Activated B cell treated with CpG ODN at 0.5 μM for 24 hours (primary cell): ENCODE measurements at places on chromosomes 6 and 20. TPM values are rescaled to one million over a fixed set of nuclear protein-coding genes. Genes with fewer than 3 reads are reported as not detected.

DNA sequence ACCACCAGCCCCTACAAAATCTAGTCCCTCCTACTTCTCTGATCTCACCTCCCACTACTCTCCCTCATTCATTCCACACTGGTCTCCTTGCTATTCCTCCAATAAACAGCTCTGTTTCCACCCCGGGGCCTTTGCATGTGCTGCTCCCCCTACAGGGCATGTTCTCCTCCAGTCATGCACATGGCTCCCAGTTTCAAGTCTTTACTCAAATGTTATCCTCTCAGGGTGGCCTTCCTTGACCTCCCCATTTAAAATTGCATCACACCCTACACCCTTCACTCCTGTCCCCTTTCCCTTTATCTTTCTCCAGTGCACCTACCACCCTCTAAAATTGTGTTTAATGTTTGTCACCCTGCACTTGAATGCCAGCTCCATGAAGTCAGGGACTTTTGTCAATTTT, 174.5 kb downstream of the MRPL14 start:
- DNase-seq = no peak

- DNase-seq = no peak
These were observed 61.5 kb downstream of the JPH2 start for GRCh38 chr20:44125332-44126127.

DNA sequence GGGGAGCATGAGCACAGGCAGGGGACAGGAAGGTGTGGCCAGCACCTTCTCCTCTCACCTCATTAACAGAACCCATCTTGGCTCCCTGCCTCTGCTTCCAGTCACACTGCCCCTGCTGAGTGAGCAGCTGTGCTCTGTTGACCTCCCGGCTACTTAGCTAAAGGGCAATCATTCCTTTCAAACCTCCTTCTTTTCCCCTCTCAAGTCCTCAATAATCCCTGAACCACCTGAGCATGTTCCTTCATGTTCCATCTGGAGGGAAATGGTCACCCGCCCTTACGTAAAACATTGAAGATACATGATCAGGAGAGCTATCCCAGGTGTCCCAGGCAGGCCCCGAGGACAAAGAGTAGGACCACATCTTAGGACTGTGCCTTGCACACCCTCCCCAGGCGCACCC, 21.7 kb upstream of the MRPS10 start:
- DNase-seq = no peak

- no peak for DNase-seq
These were observed 190.8 kb downstream of the DLL1 start for GRCh38 chr6:170100046-170100445.

DNA sequence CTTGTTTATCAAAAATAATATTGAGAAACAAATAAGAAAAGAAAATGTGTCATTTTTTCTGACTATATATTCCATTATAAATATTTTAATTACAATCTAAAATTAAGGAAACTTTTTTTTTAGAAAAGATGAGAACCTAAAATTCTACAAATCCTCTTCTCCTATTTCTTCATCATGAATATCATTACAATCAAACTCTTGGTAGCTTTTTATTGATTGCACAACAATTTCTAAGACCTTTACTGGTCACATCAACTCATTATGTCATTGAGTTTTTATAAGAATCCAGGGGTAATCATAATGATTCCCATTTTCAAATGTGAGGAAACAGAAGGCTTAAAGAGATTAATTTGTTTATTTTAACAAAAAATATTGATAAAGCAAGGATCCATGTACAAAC, 841.0 kb downstream of the FRK start:
- DNase-seq = no peak

GRCh38 chr6:142112451-142113061, 20.2 kb upstream of the GJE1 start:
- DNase-seq = no peak

DNA sequence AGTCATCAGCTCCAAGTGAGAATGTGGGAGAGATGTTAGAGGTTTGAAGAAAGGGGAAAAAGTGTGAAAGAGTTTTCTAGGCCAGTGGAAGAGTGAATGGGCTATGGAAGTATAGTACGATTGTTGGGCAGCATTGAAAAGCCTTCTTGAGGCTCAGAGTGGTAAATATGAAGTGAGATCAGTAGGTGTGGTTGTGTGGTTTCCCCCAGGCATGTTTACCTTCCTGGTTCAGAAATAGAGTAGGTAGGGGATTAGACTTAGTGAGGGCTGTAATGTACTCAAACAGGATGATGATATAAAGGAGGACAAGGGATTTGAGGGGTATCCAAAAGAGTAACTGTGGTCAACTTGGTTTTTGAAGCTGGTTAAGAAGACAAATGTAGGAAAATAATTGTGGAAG, 3.7 kb downstream of the MLIP start:
- no peak for DNase-seq

DNA sequence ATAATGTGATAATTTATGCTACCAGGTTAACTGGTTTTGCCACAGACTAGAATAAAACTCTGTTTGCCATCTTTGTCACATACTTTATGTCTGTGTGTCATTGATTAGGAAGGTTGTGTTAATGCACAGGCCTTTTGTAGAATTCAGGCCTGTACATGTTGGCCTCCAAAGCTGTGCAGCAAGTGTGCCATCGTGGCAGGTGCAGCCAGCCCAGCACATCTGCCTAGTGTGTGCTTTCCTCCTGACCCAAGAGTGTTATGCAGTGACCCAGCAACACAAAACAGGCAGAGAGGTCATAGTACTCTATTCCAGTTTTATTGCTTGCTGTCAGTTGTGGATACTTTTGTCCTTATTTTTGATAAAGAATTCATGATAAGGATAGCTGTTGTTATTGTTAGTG, 3.7 kb downstream of the MAP3K4 start:
- DNase-seq = no peak

GRCh38 chr6:894274-894673, 201.3 kb upstream of the EXOC2 start:
- no peak for DNase-seq

GRCh38 chr20:39603219-39603618, 641.1 kb downstream of the DHX35 start:
- DNase-seq = no peak

- no peak for DNase-seq
These were observed 109.8 kb upstream of the ATXN1 start for GRCh38 chr6:16871047-16871446.

- no peak for DNase-seq
These were observed 189.4 kb upstream of the RREB1 start for GRCh38 chr6:6918216-6918983.

GRCh38 chr6:97222903-97223302, 60.1 kb downstream of the MMS22L start:
- DNase-seq = no peak

GRCh38 chr6:45437439-45437815, 59.7 kb upstream of the SUPT3H start:
- no peak for DNase-seq

GRCh38 chr6:88725111-88725975, 238.1 kb downstream of the RNGTT start:
- no peak for DNase-seq

- DNase-seq = no peak
These were observed 11.4 kb downstream of the SENP6 start for GRCh38 chr6:75613056-75613501.

GRCh38 chr6:34237722-34238584, 1.3 kb downstream of the HMGA1 start:
- DNase-seq = peak; percentile 68

- no peak for DNase-seq
These were observed 35.8 kb downstream of the SLC2A4RG start for GRCh38 chr20:63775096-63775978.

DNA sequence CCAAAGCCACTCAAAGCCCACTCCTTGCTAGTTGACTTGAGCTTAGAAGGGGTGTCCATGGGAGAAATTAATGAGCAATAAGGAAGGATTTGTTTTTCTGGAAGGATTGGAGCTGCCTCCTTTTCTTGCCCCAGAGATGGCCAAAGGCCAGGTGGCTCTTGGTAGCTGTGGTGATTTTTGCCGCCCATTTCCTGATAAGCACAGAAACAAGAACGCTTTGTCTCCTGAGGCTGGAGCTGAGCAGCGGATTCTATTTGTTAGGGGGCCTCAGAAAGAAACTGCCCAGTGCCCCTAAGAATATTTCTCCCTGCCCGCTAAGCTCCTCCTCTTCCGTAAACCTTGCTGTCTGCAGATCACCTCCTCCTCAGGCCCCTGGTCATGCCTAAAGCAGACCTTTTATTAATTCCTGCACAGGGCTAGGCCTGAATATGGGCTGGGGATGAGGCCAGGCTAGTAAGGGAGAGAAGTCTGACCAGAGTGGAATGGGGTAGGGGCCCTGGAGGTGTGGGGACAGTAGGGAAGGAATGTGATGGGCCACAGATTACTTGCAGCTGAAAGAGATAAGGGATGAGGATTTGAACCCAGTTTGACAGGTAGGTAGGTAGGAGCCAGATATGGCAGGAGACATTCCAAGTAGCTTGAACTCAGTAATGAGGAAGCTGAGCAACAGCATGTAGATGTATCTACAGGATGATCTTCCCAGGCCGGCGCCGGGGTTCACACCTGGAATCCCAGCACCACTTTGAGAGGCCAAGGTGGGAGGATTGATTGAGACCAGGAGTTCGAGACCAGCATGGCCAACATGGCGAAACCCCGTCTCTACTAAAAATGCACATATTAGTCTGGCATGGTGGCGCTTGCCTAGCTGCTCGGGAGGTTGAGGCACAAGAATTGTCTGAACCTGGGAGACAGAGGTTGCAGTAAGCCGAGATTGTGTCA, 71.2 kb upstream of the NAA20 start:
- no peak for DNase-seq

- DNase-seq = no peak
These were observed 129.3 kb upstream of the TOP1 start for GRCh38 chr20:40899344-40899743.

- DNase-seq = no peak
These were observed 137.5 kb upstream of the AGPAT4 start for GRCh38 chr6:161411265-161411944.

DNA sequence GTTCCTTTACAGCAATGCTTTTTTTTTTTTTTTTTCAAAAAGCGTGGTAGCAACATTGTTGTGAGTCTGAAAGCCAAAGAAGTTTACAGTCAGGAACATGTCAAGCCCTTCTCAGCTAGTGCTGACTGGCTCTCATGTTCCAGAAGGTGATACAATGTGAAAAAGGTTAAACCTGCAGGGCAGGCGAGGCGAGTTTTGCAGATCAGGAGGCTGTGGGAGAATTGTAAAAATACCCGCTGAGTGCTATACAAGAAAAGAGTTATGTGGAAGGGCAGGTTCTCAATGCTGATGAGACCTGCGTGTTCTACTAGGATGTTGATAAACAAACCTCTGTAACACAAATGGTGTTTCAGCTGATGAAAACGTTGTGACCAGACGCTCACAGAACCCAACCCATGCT, 30.9 kb upstream of the RPP40 start:
- DNase-seq = no peak

- no peak for DNase-seq
These were observed 55.7 kb upstream of the BMP5 start for GRCh38 chr6:55931101-55931500.

- DNase-seq = no peak
These were observed 15.9 kb downstream of the NT5E start for GRCh38 chr6:85465762-85466161.

DNA sequence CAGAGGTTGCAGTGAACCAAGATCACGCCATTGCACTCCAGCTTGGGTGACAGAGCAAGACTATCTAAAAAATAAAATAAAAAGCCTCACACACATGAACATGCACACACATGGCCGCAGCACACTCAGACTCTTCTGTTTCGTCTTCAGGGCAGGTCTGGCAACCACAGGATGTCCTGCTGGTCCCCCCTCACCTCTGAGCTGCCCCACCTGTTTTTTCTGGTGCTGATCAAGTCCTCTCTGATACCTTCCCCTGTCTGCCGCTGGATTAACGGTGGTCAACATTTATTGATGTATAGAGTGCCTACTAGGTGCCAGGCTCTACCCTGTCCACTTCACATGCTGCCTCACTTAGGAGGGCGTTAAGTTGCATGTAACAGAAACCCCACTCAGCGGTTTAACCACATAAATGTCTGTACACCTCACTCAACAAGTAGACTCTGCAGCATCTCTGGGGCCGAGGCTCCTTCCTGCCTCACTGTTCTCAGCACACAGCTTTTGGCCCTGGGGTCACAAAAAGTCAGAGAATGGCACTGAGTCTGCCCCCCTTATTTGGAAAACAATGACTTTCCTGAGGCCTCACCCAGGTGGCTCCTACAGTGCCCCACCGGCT, 4.5 kb upstream of the AP5S1 start:
- no peak for DNase-seq

DNA sequence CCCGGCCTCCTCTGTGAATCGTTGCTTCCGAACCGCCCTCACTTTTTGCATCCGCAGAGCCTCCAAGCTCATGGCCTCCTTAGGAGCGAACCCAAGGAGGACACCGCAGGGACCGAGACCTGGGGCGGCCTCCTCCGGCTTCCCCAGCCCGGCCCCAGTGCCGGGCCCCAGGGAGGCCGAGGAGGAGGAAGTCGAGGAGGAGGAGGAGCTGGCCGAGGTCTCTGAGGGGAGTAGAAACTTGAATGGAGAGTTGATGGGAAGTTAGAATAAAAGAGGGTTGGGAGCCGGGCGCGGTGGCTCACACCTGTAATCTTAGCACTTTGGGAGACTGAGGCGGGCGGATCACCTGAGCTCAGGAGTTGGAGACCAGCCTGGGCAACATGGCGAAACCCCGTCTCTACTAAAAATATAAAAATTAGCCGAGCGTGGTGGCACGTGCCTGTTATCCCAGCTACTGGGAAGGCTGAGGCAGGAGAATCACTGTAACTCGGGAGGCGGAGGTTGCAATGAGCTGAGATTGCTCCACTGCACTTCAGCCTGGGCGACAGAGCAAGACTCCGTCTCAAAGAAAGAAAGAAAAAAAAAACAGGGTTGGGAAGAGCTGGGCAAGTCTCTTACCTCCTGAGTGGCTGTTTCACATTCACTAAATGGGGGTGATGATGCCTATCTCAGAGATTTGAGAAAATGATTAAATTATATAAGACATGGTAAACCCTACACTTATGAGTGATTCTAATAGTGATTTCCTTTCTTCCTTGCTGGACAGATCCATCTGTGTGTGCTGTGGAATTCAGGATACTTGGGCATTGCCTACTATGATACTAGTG, 805 bp downstream of the MSH5 start:
- no peak for DNase-seq

The TMEM244 gene
- total RNA-seq = not detected in 2 replicates

The TGM3 gene
- not detected in 2 replicates for total RNA-seq

The DOK5 gene
- total RNA-seq = not detected in 2 replicates

The KCNK16 gene
- not detected in 2 replicates for total RNA-seq

The PXT1 gene
- 0.11 and 0.22 TPM in 2 replicates for total RNA-seq

The SIRPD gene
- 0.37 TPM in 1 of 2 replicates, not detected in the other for total RNA-seq

The SASH1 gene
- total RNA-seq = 0.39 and 0.49 TPM in 2 replicates

The SPATS1 gene
- total RNA-seq = not detected in 2 replicates

The ZNF165 gene
- total RNA-seq = 6.0 and 6.3 TPM in 2 replicates

The NEDD9 gene
- total RNA-seq = 57.4 and 61.9 TPM in 2 replicates

The IL17A gene
- total RNA-seq = not detected in 2 replicates

The ADGRF5 gene
- not detected in 2 replicates for total RNA-seq

The COX7A2 gene
- total RNA-seq = 259 and 301 TPM in 2 replicates
